NCI-H1930 (cell line): ENCODE measurements at places on chromosomes 5 and 9.
A peak's percentile ranks its signal among the peaks of the same experiment; 100 is the strongest.

- DNase-seq = no peak
Measured at GRCh38 chr5:149869411-149869821, 75.2 kb downstream of the PDE6A start.

DNA sequence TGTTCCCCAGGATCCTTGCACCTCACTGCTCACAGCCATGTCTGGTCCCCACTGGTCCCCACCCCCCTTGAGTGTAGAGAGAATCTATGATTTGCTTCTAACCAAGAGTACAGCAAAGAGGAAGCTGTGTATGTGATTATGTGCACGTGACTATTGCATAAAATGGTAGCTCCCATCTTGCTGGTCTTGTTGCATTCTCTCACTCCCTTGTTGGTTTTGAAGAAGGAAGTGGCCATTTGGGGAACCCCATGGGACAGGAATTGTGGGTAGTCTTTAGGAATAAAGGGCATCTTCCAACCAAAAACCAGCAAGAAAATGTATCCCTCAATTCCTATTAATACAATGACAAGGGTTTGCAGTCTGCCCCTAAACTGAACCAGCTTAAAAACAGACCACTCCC lies 5.2 kb upstream of the FCN2 start:
- no peak for DNase-seq

DNA sequence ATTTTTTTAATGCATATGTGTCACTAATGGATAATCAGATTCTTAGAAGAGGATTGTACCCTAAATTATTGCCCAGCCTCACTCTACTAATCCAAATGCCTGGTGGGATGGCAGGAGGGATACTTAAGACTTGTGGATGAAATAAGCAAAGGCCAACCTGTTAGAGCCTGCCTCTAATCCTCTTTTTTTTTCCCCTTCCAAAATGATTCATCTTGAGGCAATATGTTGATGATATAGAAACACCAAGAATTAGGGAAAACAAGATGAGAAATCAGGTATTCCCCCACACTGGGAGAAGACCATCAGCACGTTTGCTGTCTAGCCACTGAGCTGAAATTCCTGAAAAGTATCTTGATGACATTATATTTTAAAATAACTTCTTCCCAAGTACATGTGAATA lies 52.0 kb downstream of the RFK start:
- DNase-seq = no peak

GRCh38 chr5:151038801-151039238 lies 18.4 kb downstream of the GPX3 start:
- DNase-seq = no peak

- no peak for DNase-seq
Measured at GRCh38 chr5:12865529-12865928, 961.3 kb upstream of the CTNND2 start.

DNA sequence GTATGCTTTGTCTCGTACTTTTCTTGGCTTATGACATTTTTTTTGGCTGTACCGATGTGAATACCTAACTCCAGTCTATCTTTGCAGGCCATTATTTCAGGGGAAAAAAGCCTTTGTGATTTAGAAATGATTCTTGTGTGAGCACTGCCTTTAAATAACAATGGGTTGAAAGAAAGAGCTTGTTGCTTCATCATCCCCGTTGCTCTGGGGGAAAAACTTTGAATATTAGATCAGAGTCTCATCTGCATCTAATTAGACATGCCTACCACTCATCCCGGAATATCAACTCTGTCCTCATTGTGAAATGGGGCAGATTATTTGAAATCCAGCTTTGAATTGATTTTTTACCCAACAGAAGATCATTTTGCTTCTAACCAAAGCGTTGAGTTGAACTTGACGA lies 13.5 kb downstream of the CXCL14 start:
- no peak for DNase-seq

DNA sequence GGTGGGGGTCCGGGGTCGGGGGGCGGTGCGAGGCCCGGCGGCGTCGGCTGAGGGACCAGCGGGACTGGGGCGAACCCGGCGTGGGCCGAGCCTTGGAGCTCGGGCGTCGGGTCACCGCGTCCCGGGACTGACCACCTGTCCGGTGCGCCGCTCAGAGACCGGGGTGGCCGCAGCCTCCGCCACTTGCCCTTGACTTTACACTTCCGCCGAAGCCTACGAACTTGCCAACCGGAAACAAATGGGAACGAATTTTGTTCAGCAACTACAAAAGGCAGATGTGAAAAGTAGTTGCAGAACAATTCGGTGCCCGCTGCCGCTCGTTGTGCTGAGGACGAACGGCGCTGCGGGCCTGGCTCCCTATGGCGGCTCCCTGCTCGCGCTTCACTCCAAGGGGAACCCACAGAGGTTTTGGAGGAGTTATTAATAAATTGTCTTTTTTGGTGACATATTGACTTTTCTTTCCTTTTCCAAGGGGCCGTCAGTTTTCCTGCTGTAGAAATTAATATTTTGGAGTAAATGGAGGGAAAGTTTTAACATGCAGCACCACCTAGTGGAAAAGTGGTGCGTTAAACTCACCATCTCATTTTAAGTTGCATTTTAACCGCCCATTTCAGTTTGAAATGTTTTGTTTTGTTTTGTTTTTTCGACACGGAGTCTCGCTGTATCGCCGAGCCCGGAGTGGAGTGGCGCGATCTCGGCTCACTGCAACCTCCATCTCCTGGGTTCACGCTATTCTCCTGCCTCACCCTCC lies 490 bp downstream of the PCBD2 start:
- DNase-seq = peak; percentile 44

GRCh38 chr9:21682981-21683380 lies 119.5 kb upstream of the MTAP start:
- DNase-seq = no peak

DNA sequence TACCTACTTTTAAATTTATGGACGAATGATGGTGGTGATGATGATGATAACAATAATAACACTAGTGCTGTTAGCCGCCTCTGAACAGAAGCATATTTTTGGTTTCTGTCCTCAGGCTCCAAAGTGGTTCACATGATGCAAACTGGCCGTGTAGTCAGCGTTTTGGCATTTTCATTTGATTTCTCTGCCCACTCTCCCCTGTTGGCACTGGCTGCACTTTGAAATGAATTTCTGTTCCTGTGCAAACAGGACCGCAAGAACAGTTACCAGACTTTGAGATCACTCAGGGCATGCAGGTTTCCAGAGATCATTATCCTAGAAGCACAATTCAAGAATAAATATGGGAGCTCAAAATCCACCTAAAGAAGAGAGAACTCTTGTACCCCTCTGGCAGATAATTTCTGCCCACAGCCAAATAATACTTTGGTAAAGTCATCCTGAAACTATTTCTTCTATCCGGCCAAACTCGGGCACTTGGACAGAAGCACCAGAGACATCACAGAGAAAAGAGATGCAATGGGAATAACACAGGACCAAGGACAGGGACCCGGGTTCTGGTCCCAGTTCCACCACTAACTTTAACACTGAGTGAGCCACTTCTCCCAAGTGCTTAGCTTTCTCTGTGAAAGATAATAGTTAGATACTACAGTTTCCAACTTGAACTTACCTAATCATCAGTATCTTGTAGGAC lies 201.7 kb upstream of the PTGER4 start:
- no peak for DNase-seq

DNA sequence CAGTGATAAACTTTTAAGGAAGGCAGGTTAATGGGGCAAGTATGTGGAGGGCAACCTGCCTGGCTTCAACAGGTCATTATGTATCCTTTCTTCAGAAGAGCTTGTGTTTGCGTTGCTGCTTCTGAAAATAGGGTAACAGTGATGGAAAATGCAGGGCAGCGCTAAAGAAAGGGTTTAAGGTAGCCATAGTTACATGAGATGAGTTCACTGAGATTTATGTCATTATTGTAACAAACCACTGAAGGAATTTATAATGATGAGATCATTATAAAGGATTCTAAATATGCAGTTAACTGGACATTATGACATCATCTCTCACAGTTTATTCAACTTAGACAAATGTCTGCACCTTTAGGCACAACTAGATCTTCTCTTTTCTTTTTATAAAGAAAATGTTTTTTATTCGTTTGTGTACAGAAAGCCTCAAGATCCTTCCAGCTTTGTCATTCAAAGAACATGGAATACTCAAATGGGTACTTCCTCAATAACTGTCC lies 291.6 kb upstream of the SMARCA2 start:
- DNase-seq = no peak

GRCh38 chr5:150016537-150016936 lies 16.0 kb downstream of the HMGXB3 start:
- no peak for DNase-seq

DNA sequence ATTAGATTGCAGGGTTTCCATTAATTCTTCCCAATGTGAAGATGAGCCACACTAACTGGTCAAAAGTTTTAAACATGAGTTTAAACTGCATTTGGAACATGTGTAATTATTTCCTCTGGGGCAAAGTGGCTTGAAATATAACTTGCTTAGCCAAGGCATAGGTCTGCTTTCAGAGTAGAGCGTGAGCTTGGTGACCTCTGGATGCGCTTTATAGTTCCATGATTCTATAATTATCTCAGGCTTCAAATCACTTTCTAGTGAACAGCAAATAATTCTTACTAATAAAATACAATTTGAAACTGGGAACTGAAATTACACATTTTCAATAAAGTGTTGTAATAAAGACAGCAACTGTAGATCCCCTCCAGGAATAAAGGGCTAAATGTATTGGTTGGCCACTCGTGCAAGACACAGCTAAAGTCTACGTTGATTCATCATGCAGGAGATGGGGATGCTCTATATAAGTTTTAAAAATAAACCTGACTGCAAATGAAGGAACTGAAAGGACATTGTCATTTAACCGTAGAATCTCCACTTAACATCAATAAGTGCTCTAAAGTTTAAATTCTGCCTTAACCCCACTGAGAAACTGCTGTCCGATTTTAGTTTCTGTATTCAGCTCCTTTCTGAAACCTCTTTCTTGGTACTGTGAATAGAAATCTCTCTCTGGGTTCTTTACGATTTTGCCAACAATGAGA lies 460.0 kb downstream of the PSAT1 start:
- DNase-seq = no peak

GRCh38 chr5:139425497-139425896 lies 13.8 kb downstream of the DNAJC18 start:
- DNase-seq = no peak

- DNase-seq = no peak
Measured at GRCh38 chr5:142201471-142201887, 92.9 kb downstream of the NDFIP1 start.

- no peak for DNase-seq
Measured at GRCh38 chr5:132677191-132677590, 3.4 kb downstream of the IL4 start.

GRCh38 chr9:77816641-77817341 lies 168.7 kb upstream of the GNA14 start:
- no peak for DNase-seq

- no peak for DNase-seq
Measured at GRCh38 chr9:137234055-137234697, 3.5 kb downstream of the SLC34A3 start.

DNA sequence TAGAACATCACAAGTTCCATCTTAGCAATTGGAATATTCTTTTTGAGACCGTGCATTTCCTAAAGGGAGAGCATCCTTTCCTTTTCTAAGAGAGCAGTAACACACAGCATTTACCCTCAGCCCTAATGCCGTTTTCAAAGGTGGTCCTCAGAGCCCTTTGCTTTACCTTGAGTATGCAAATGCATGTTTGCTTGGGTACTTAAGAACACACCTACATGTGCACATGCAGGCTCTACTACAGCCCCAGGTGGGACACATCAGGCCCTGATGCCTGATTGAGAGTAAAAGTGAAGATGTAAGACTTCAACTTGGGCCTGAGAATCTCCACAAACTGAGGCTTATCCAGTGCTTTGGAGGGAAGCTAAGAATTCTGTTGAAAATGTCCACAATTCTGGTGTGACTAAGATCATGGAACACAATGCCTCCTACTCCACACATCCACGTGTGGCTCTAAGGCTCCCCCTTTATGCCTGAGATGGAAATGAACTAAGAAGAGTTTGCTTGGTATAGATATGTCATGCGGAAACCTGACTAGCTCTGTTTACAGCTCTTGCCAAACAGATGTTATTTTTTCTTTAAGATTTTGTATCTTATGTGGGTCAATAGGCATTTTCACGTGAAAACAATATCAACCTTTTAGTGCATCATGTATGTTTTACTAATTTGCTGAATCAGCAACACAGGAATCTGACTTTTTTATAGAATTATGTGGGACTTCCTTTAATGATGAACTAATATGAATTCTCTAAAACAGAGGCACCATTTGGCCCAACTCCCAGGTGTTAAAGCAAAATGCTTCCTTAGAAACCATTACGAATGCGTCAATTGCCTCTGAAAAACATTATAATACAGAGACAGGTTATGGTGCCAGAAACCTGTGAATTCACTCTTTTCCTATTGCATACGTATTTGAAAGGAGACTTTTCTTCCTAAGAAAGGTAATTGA lies 48.9 kb upstream of the SLC2A8 start:
- no peak for DNase-seq

GRCh38 chr9:114720086-114720676 lies 38.2 kb upstream of the TEX48 start:
- no peak for DNase-seq

DNA sequence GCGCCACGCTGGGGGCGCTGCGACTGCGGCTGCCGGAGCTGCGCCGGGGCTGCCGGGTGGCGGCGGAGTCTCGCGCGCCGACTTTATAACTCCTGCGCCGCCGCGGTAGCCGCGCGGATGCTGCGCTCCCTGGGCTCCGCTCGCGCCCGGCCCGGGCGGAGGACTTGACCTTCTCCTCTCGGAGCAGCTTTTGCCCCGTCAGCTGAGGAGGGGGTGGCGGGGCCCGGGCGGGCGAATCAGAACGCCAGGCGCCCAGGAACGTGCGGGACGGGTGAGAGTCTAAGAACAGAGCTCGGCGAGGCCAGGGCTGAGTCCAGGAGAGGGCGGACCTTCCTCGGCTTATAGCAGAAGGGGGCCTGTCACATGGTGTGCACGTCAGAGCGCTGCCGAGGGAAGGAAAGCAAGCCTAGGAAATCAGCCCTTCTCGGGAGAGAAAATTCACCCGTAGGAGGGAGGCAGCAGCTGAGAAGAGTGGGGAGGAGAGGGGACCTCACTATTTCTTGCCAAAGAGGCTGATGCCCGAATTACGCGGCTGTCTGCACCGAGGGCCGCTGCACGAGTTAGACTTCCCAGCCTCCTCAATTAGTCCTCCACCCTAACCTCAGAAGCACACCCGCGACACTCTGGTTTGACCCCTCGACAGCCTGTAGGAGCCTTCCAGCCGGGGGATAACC lies at the start of gene FOXD1:
Gene FOXD1 (minus strand): TSS at position 315 of the 674 bp plus-strand sequence. CDS start 415 bp downstream, outside the sequence.
- DNase-seq = peak; percentile 79

DNA sequence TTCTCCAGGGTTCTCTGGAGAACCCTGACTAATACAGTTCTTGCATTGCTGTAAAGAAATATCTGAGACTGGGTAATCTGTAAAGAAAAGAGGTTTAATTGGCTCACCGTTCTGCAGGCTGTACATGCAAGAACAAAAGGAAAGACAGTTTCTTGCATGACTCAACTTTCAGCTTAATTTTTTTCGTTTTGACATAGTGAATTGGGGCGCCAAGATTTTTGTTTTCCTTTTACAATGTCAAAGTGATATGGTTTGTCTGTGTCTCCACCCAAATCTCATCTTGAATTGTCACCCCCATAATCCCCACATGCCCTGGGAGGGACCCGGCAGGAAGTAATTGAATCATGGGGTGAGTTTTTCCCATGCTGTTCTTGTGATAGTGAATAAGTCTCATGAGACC lies 11.8 kb upstream of the CRHBP start:
- no peak for DNase-seq
